A549 treated with RU486 at 1 μM for 4 hours (cell line): ENCODE measurements at places on chromosomes 2 and 18. TPM values are rescaled to one million over a fixed set of nuclear protein-coding genes. Genes with fewer than 3 reads are reported as not detected.

The RESP18 gene
- total RNA-seq: not detected in 5 replicates

The ZNF804A gene
- not detected in 5 replicates for total RNA-seq

The TGFA gene
- 7.9 to 9.5 TPM (median 8.7 TPM) in 5 replicates for total RNA-seq

The MAP3K19 gene
- total RNA-seq: not detected in 5 replicates

The CERS6 gene
- 8.0 to 16.4 TPM (median 15.3 TPM) in 5 replicates for total RNA-seq

The MC4R gene
- not detected in 5 replicates for total RNA-seq
